ENCODE measurements at places on chromosomes 4 and X.

GRCh38 chr4:169397762-169398161 lies 127.0 kb upstream of the SH3RF1 start:
- no peak for DNase-seq

DNA sequence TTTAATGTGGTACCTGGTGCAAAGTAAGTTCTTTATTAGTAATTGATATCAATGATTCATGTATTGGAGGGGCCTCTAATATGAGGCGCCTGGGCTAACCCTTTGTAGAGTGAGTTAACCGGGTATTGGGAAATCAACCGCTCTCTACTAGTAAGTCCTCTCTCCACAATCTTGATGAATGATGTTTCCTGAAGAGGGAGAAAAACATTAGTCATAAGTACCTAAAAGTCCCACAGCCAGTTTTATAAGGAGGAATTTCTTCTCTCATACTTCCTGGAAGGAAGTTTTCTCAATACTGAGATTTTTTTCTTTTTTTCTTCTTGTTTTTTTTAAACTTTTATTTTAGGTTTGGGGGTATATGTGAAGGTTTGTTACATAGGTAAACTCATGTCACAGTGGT lies 62.3 kb downstream of the AGTR2 start:
- DNase-seq = peak; percentile 20

DNA sequence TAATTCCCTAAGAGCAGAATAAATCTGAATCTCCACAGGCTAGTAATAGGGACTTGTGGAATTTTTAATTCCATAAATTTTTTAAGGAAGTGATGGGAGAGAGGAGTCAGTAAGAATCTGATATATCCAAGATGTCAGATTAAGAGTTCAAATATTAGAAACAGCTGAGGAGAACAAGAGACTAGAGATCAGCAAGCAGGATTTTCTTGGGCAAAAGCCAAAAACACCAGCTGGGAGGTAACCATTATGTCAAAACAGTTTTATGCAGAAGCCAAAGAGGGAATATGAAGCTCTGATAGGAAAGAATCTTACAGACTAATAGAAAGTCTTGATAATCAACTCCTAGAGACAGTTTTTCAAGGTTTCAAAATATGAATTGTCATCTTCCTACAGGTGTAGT lies 72.2 kb upstream of the RBPJ start:
- DNase-seq = peak; percentile 30

DNA sequence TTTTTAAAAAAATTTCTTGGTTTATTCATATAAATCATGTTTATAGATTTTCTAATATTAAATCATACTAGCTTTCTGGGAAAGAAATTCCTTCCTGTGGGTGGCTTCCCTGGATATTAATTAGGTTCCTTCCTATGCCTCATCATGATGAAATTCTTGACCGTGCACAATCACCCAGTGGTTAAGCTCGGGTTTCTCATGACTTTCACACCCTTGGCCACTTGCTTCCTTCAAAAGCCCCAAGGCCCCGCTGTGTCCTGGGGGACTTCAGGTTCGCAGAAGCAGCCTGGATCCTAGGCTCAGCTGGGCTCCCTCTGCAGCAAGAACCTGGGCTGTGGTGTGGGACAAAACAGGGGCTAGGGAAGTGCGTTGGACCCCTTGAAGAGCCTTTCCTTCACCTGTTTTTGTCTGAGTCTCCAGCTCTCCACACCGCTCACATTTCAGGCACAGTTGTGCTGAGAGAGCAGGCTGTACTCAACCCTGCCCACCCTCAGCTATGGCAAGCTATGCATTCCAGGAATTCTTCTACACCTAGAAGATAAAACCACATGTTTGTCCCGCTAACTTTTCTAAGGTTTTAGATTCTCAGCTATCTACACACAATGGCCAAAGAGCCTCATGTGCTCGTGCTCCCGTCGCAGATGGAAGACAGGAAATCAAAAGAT lies 48.9 kb upstream of the TMSB15B start:
- peak; percentile 3 for DNase-seq

DNA sequence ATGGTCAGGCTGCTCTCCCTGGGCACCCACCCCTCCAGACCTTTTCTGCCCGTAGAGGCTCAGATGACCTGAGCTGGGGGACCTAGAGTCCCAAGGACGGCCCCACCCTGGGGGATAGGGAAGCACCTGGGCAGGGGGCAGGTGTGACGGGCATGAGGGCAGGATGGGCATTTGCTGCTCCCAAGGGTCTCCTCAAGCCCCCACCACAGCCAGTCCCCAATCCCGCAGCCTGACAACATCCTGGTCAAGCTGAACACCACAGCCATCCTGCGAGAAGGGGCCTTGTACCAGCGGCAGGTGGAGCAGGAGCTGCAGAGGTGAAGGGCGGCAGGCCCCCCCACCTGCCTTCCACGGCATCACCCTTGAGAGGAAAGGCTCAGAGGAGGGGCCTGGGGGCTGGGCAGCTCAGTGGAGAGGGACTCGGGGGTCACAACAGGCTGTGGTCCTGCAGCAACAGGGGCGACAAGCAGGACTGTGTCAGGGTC lies 17.8 kb upstream of the RNF4 start:
- no peak for DNase-seq

GRCh38 chr4:138259824-138260223 lies 17.7 kb upstream of the SLC7A11 start:
- peak; percentile 22 for DNase-seq

DNA sequence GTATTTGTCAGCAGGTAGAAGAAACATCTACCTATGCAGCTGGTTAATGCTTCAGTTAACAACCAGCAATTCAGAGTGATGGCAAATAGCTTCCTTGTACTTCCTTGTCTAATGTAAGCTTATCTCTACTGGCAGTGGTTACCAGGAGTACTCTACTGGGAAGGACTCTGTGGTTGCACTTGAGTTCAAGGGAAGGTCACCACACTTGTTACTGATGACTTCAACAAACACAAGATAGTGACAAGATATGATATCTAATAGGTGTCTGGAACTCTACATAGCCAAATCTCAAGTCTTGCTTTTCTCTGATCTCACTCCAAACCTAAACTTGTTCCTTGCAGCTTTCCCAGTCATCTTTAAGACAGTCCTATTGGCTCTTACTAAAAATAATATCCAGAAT lies 1644.9 kb upstream of the TENM3 start:
- DNase-seq = no peak

DNA sequence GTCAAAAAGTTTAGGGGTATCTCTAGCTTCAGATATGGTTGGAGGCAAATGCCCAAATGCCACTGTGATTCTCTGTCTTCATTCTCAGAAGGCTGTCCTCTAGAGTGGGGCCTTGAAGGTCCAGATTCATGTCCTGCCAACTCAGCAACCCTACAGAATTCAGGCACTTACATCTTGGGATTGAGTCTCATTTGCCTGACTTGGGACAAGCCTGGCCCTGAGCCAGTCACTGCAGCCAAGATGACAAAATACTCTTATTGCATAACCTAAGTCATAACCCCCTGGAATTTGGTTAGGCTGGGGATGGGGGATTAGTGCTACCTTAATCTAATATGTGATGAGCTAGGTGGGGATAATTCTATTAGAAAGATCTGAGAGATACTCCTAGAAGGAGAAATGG lies 100.5 kb downstream of the AREG start:
- DNase-seq = no peak

DNA sequence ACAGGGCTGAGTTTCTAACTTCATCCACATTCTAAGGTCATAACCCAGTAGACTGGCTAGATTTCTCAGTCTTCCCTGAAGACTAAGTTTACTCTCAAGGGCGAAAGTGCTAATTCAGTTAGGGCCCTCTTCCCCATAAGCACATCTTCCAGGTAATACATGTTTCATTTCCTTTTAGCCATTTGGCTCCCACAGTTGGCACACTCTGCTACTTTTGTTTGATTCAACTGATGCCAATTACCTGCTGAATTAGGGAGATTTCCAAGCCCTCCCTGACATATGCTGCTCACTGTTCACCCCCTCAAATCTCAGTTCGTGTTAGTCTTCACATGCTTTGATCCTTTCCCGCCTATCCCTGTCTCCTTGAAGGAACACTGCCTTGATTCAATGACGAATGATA lies 17.0 kb upstream of the WDR17 start:
- DNase-seq = no peak

DNA sequence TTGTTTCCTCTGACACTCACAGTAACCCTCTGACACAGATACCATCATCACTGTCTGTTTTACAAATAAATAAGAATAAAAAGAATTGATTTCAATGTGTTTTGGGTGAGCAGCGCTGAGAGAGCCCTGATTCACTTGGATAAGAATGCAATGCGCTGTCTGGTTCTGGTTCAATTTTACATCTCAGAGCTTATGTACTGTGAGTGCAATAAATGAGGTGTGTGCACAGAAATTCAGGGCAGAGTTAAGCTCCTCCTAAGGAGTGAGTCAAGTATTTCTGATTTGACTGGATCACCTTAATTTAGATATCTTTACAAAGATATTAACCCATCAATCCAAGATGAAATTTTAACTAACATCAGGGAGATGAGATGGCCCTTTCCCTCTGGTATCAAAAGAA lies 11.2 kb downstream of the FAM9C start:
- DNase-seq = no peak

DNA sequence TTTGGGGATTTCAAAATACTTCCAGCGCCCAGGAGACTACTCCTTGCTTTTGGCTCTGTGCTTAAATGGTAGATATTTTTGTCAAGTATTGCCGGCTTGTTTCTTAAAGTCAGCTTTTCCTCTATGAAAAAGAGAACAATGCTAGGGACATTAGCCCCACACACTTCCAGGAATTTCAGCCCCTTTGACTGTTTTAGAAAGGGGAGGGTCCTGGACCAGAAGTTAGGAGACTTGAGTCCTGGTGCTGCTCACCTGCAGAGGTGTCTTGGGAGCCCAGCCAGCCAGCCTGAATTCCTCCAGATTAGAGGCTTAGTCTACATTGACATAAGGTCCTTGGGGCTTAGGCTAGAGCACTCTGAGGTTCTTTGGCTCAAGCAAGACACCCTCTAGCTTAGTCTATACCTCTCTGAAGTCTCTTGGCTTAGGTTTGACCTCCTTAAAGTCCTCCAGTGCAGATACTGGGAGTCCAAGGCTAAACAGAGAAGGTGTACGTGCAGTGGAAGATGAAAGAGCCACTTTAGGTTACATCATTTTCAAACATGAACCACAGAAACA lies 1.6 kb upstream of the SETD7 start:
- DNase-seq = no peak

DNA sequence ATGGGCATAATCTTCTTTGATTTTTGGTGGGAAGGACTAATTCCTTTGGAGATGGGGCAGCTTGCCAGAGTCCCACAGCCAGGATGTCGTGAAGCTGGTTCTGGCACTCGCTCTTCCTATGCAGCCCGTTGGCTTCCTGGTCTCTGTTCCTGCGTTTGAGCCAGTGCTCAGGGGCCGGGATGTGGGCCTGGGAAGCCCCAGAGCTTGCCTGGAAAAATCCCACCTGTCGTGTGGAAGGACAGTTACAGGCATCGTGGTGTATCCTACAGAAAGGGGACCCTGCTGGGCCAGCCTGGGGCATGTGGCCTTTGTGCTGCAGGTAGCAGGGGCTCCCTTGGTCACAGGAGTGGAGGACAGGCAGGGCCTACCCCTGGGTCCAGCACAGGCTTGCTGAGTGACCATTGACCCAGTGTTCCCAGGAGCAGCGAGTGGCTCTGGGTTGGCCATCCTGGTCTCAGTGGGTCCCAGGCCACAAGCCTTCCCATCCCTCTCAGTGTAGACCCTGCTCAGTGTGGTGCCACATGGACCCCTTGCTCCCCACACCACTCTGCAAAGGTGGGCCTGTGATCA lies 50.2 kb downstream of the ADRA2C start:
- no peak for DNase-seq

DNA sequence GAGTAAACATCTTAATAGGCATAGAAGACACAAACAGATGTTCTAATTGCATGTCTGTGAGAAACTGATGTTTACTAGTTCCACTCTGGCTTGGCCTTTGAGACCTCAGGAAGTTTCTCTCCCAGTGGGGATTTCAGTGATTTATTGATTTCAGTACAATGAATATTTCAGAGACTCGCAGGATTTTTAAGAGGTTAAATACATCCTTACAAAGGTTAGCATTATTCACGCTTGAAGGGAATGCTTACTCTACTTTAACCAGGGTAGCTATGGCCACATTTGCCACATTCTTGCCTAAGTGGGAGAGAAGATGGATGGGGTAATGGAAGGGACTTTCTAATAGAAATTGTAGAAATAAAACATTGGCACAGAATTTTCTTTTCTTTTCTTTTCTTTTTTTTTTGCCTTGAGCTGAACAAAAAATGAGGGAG lies 480.1 kb downstream of the SPRY1 start:
- DNase-seq = no peak

- no peak for DNase-seq
Measured at GRCh38 chr4:7929118-7929951, 10.3 kb downstream of the AFAP1 start.

DNA sequence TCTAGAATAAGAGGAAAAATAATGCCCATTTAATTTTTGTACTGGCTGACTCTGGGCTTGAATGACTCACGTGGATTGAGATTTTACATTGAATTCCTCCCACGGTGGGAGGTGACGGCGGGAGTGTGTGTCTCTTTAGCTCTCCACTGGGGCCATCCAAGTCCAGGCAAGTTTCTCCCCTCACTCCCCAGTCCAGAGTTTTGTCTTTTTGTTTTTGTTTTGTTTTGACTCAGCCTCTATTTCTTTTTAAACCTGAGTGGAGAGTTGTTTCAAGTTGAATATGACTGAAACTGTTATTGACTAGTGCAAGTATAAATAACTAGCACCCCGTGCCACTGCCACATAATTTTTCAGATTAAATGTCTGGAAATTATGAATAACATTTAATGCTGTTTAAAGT lies 13.6 kb downstream of the CHST7 start:
- no peak for DNase-seq

GRCh38 chrX:133781174-133781573 lies 204.2 kb downstream of the GPC3 start:
- DNase-seq = no peak

DNA sequence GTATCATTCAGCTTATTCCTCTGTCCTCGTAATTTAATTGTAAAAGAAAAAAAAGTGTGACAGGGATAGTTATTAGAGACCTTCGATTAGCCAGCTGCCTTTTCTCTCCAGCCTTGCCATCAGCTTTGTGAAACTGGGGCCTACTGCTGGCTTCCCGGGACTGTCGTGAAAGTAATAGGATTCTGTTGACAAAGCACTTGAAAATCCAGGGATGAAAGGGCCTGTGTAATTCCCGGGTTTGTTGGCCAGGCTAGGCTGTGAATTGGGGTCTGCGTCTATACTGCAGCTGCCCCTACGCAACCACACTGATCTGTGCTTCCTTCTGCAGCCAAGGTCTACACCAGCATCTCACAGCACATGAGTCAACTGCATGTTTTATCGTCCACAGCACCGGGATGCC lies 120.4 kb upstream of the SCML1 start:
- no peak for DNase-seq

DNA sequence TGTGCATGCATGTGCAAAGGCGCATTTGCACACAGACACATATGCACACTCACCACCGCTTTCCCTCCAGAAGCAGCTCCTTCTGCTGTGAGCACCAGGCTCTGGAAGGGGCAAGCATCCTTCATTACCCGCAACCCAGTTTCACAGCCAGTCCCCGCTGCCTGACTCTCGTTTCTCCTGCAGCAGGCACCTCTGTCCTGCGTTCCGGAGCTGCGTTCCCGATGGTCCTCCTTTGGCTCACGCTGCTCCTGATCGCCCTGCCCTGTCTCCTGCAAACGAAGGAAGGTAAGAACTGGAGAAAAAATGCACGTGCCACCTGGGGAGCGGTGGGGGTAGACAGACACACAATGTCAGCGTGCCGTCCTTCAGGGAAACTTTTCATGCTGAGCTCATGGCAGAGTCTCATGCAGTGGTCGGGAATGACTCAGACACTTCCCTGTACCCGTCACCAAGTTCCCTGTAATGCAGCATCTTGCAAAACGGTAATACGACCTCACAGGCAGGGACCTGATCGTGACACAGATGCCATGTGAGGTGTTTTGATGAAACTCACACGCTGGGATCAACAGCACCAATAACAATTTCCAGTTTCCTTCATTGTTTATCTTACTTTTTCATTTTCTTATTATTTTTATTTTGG lies 5.1 kb downstream of the IL3RA start:
- DNase-seq = no peak
